ENCODE measurements at places on chromosomes 7 and 10.

GRCh38 chr10:85420501-85421191 is 945.9 kb downstream of the GRID1 start:
- DNase-seq = peak; percentile 83

GRCh38 chr7:129257168-129257567 is 32.3 kb downstream of the AHCYL2 start:
- DNase-seq = no peak

DNA sequence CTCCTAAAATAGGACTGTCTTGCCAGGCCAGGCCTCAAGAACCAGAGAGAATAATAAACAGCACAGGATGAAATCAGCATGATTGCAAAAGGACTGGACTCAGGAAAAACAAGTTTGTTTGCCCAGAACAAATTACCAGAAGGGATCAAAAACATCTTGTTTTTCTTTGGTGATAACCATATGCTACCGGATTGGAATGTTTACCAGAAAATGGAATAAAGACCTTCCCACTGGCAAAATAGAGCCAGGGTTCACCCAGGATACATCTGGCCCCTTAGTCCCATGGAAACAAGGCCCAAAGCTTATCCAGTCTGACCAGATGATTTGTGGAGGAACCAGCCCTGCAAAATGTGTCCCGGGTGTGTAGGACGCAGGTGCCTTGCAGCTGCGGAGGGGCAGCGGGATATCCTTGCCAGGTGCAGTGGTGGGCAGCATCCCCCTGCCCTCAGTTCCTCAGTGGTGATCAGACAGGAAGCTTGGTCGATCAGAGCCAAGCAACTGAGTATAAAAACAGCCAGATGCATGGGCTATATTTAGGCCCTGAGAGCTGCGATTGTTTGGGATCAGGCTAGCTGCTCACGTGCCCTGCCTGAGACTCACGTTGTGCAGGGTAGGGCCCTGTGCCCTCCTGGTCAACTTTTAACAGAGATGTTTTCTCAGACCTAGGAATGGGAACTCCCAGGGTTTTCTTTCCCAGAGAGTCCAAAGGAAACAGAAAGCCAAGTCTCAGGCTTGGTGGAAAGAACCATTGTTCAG is 4.6 kb upstream of the ZNF22 start:
- DNase-seq = no peak

- no peak for DNase-seq
These were observed 143.5 kb upstream of the TRIM24 start for GRCh38 chr7:138316421-138317043.

GRCh38 chr10:86304436-86304835 is 62.2 kb downstream of the GRID1 start:
- DNase-seq = no peak

DNA sequence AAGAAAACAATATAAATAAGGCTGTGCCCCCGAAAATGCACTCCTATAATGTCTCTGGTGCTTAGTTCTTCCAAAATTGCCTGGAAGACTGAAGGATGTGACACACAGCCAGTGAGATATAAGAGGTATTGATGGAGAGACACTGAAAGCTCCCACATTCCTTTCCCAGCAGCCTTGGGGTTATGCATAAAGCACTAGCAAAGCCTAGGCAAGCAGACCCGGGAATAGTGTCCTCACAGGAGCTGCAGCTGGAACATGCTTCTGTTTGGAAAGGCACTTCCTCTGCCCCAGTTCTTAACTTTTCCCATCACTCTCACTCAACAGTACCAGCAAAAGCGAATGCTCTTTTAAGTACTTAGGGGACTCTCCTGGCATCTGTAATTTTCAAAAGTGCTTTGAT is 178.0 kb downstream of the AMPH start:
- DNase-seq = no peak

- DNase-seq = no peak
These were observed 87.0 kb downstream of the ADD3 start for GRCh38 chr10:110094786-110095185.

- DNase-seq = no peak
These were observed 68.3 kb downstream of the AKR1E2 start for GRCh38 chr10:4894335-4894734.

DNA sequence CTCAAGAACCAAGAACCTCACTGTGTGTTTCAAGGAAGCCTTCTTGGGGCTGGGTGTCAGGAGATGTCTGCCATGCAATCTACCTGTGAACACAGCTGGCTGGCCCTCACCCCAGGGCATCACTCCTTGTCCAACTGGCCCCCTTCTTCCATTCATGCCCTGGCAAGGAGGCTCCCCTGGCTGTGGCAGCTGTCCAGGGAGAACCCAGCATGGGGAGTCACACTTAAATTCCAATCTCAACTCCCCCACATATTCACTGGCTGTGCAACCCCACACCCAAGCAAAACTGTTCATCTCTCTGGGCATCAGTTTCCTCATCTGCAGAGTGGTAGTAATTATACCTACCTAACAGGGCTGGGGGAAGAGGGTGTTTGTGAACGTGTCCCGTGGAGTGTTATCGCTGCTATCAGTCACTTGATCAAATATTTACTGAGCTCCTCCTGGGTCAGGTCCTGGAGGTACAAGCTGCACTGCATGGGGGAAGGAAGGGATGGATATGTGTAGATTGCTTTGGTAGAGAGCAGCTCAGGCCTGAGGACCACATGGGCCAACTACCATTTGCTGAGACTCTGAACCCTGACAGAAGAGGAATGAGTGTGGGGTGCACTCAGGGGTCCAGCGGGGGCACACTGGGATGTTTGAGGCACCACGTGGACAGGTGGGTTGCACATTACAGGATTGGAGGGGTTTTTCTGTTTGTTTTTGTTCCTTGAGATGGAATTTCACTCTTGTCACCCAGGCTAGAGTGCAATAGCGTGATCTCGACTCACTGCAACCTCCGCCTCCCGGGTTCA is 2.1 kb upstream of the GPRIN2 start:
- no peak for DNase-seq

- DNase-seq = no peak
These were observed 106.8 kb upstream of the FGL2 start for GRCh38 chr7:77306231-77307067.

- no peak for DNase-seq
These were observed 131.9 kb downstream of the TNS3 start for GRCh38 chr7:47449810-47450590.

GRCh38 chr7:130022623-130023175 is 28.5 kb downstream of the ZC3HC1 start:
- DNase-seq = no peak

DNA sequence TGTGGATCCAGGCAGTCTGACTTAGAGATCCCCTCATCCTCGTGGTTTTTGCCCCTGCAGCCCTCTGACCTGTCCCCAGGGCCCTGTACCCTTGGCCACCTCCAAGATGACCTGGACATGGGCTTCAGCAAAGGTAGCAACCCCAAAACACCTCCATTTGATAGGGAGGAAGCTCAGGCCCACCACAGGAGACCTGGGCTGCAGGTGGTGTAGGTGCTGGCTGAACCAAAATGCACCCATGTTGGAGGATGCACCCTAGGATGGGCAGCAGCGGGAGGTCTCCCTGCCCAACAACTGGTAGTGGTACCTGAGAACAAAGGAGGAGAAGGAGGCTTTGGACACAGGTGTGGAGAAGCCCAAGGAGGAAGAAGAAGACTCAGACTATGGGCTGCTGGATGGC is 188.7 kb downstream of the ZNF716 start:
- no peak for DNase-seq

- no peak for DNase-seq
These were observed 346.4 kb downstream of the GATA3 start for GRCh38 chr10:8400892-8401291.
